ENCODE measurements at places on chromosomes 12 and 14.

DNA sequence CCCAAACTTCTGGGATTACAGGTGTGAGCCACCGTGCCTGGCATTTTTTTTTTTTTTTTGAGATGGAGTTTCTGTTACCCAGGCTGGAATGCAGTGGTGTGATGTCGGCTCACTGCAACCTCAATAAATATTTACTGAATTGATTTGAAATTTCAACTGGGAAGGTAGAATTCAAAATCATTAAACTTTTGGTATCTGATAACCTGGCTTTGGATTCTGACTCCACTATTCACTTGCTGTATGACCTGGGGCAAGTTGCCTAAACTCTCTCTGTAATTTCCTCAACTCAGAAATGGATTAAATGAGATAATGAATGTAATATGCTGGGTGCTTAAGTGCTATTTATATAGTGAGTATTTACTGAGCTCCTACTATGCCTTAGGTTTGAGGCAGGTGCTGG is 8.7 kb upstream of the METAP2 start:
- DNase-seq = no peak

DNA sequence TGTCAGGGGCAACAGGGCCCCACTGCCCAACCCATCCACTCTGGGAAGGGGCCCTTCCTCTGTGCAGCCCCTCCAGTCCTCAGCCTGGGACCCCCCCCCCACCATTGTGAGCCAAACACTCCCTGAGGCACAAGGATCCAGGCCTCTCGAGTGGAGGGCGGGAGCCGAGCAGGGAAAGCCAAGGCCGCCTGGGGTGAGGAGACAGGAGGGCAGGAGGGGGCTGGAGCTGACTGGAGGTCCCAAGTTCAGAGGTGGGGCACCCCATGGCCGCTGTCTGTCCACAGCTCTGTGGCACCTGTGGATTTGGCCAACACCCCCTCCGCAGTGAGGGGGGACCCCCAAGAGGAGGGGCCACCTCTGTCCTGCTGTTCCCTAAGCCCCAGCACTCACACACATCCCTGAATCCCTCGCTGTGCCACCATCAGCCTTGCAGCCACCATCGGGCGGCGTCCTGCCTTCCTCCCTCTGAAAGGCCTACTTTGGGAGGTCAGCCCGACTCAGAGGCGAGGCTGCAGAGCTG is 25.4 kb upstream of the C14orf180 start:
- DNase-seq = no peak

- DNase-seq = no peak
Measured at GRCh38 chr12:47772094-47772660, 861 bp upstream of the SLC48A1 start.

GRCh38 chr14:74244115-74244514 is 4.9 kb downstream of the VSX2 start:
- DNase-seq = no peak

- DNase-seq = no peak
Measured at GRCh38 chr14:81412779-81413178, 12.7 kb upstream of the STON2 start.

- no peak for DNase-seq
Measured at GRCh38 chr14:67576216-67576955, 23.7 kb downstream of the PIGH start.

- DNase-seq = no peak
Measured at GRCh38 chr12:78698747-78699146, 165.8 kb upstream of the SYT1 start.

DNA sequence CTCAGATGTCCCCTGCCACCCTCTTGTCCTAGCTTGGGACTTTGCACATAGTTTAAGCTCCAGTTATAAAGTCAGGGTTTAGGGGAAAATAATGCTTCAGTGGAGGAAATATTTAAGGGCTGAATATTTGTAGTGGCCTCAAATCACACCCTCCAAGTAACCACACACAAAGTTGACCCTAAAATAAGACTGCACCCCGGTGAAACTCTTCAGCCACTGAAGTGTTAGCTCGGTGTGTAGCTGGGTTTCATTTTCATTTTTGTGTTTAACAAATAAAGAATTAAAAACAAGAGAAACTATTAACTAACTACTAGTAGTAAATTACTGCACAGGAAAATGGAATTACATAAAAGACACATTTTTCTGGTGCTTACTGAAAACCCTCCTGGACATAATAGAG is 14.8 kb upstream of the BCL11B start:
- no peak for DNase-seq

- no peak for DNase-seq
Measured at GRCh38 chr12:28859551-28859950, 289.5 kb upstream of the FAR2 start.

DNA sequence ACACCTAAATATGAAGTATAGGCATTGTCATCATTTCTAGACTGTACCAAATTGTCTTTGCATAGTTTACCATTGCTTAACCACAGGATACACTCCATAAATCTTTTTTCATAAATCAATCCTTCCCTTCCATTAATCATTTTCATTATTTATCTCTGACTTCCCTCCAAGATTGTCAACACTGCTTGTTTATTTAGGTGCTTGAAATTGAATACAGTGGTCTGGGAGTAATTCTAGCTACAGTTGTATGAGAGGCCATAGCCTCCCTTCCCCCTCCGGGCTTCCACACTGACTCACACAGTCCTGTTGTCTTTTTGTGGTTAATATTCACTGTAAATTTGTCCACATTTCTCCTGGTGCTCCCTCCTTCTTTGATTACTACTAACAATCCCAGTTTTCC is 114.2 kb upstream of the ARID2 start:
- DNase-seq = no peak

DNA sequence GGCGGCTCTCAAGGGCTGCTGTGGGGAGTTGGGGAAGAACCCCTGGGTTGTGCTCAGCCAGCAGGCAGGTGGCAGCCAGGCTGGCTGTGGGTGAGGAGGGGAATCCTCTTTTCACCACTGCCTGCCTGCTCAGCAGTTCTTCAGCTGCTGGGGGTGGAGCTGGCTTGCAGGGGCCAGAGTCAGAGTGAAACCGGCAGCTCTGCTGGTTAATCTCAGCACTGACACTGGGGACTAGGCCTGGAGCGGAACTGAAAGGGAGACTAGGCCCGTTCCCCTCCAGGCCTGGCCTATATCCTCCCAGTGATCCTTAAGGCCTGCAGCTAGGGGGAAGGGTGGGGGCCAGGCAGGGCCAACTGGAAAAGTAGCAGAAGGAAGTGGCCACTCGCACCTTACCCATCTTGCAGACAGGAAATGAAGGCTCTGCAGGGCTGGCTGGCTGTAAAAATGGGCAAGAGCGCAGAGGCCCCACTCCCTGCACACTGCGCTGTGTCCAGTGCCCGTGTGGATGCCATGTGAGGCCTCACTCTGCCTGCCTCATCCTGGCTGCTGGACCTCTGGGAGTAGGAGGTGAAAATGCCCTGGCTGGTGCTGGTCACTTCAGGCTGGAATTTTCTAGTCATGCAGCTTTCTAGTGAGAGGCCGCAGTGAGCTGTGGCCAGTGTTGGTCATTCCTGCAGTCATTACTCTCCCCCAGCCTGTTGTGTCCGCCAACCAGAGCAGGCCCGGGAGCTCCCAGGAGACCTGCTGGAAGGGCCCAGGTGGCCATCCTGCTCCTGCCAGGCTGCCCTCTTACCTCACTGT is 39.4 kb downstream of the SH2B3 start:
- peak; percentile 74 for DNase-seq

- no peak for DNase-seq
Measured at GRCh38 chr14:77040741-77041653, 12.5 kb upstream of the IRF2BPL start.

- no peak for DNase-seq
Measured at GRCh38 chr12:90069711-90070110, 361.1 kb upstream of the ATP2B1 start.
